ENCODE measurements at places on chromosomes 4 and X. TPM values are rescaled to one million over a fixed set of nuclear protein-coding genes. Genes with fewer than 3 reads are reported as not detected.

ADH1A gene
- 13.6 TPM for total RNA-seq

MEPE gene
- total RNA-seq: not detected

ANAPC10 gene
- 19.2 TPM for total RNA-seq

CFAP99 gene
- total RNA-seq: 0.60 TPM

GRCh38 chr4:69773484-69773883, 13.1 kb upstream of the SULT1B1 start:
- no peak for DNase-seq
